NCI-H1417 treated with DMSO at 0.1 percent for 48 hours (cell line): ENCODE measurements at places on chromosomes 6 and 20.

DNA sequence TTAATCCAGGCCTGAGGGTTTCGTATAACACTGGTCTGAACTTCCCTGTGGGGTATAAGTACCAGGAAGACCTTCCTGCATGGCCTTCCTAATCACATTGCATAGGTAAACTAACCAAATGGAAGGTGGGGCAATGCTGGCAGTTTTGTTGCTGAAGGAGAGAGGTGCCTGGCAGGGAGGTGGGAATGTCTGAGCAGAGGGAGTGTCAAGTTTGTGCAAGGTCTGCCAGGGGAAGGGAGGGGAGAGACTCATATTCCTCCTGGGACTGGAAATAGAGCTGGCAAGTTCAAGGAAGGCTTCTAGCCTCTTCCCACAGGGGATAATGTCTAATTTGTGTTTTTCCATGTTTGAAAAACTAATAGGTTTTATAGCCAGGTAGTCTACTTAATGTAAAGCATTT, 70.6 kb downstream of the HDDC2 start:
- no peak for DNase-seq

- DNase-seq, result no peak
These were observed 14.9 kb upstream of the MATN4 start for GRCh38 chr20:45322952-45323383.

DNA sequence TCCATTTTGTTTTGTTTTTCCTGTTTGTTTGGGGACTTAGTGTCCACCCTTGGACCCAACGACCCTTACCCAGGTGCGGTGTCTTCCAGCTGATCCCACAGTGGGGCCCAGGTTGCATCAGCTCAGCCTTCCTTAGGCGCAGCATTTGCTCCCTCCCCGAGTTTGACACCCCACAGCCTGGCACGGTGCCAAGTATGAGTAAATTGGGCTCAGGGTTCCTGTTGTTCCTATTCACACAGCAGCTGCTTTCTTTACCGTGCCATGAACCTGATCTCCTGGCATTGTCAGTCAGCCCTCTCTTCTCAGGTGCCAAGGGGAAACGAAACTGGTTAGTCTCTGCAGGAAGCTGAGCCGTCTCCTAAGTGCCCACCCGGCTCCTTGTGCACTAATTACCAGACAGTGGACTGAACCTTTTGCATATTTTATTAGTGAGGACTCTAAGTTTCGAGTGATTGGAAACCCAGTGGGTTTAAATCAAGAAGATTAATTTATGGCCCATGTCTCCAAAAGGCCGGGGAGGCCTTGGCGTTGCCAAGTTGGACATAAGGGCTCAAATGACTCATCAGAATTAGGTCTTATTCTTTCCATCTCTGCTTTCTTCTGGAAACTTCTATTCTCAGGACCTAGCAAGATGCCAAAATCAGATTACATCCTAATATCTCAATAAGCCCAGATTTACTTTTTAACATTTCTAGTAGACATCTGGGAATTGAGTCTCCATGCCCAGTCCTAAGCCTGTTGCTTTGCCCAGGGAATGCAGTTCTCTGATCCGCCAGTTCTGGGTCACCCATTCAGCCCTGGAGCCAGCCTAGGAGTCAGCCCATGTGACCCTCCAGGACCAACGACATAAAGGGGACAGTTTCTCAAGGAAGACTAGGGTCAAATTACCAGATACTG, 68.8 kb downstream of the TSHZ2 start:
- peak; percentile 92 for DNase-seq

GRCh38 chr6:154885214-154885613, 109.9 kb upstream of the TIAM2 start:
- DNase-seq, result no peak

DNA sequence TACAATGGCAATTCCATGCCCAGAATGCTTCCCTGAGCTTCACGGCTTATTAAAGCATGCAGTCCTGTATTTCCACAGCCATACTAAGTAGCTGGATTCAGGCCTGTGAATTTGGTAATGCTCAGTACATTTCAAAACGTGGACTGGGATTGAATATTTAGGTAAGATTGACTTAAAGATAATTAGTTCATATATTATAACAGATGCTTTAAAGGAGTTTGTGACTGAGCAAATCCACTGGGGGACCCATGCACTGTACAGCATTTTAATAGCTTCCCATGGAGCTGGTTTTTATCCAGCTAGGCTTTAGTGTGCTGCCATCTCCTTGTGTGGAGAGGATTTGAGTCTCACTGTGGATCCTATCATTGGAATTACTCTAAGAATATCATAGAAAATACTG, 420.9 kb upstream of the FLRT3 start:
- no peak for DNase-seq

GRCh38 chr6:129032602-129033001, 149.7 kb downstream of the LAMA2 start:
- DNase-seq, result no peak

DNA sequence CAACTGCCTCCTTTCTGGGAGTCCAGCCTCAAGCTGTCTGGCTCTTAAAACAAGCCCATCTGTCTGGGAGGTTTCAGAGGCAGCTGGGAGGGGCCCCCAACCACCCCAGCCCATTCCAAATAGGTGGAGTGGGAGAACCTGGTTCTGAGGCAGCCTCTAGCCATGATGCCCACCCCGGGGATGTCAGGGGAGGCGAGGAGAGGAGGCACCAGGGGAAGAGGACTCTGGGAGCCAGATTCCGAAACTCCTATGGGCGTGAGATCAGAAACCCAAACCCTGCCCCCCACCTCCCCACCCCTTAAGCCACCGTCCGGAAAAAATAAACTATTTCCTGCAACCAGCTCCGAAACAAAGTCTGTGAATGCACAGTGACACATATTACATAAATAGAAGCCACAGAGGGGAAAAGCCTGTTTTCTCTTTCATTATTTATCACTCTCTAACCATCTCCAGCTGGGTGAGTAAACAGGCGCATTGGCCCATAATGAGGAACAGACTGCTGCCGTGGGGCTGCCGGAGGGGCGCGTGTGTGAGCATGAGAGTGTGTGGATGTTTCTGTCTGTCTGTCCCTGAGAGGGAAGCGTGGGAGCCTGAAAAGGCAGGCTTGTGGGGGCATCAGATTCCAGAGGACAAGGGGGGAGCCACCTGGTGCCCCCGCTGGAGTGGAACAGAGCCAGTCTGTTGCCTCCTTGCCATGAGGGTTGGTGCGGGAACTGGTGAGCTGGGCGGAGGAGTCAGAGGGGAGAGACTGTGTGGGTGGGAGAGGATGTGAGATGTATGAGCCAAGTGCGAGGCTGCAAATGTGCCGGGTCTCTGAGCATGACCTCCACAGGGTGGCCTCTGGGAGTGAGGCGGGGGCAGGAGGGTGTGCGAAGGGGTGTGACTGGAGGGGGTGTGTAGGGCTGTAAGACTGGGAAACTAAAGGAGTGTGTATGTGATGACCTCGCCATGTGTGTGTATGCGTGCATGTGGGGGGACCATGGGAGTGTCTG, 14.3 kb upstream of the FOXP4 start:
- peak; percentile 42 for DNase-seq

GRCh38 chr20:16580620-16581019, 7.4 kb upstream of the KIF16B start:
- no peak for DNase-seq

DNA sequence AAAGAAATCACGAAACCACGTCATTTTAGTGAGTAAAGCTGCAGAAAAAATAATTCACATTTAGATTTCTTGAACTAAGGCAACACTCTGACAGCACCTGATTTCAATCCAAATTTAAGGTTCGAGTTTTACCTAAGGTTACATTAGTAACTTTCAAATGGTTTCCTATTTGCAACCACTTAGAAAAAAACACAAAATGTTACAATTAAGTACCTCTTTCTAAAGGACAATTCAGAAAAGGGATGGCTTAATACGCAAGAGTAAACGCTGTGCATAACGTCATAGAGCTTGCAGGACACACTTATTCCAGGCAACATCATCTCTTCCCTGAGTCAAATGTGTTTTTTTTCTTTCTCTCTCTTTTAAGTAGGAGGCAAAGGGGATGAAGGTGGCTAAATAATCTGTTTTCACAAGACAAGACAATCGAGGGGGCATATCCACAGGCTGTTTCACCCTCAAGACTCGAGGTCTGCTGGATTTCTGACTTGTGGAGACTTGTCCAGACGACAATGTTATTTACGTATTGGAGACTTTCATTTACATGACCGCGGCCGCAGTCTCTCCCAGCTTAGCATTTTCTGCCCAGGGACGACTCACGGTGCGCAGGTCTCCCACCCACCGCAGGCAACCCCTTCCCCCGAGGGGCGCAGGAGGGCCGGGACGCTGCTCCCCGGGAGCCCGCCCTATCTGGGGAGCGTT, 86.0 kb downstream of the SESN1 start:
- DNase-seq, result no peak

GRCh38 chr20:10495173-10495572, 60.1 kb downstream of the SLX4IP start:
- no peak for DNase-seq
